Fibroblast of the conjunctiva (primary cell): ENCODE measurements at places on chromosomes 4 and X.

- DNase-seq = no peak
Measured at GRCh38 chr4:74490736-74491135, 45.8 kb downstream of the AREG start.

DNA sequence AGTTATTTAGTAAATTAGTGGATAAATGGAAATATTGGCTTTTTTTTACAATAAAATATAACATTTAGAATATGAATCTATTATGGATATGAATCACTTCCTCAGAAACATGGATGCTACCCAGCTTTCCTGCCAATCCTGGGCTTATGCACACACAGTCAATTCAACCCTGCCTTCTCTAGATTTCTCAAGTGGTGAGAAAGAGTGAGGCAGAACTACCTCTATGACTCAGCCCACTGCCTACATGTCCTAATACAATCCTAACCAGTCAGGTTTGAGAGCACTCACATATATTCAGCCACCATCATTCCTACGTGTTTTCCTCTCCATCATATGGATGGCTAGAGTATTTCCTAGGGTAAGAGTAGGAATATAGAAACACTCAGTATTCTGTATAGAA lies 91.1 kb upstream of the ANKRD50 start:
- no peak for DNase-seq

DNA sequence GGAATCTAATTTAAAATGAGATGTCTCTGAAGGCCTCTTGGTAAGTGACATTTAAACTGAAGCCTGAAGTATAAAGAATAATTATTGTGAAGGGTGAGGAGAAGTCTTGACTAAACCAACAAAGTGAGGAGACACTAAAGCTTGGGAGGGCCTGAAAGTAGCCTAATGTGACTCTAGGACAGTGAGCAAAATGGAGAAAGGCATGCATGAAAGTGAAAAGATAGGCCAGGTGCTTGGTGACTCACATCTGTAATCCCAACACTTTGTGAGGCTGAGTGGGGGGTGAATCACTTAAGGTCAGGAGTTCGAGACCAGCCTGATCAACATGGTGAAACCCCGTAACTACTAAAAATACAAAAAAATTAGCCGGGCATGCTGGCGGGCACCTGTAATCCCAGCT lies 46.9 kb upstream of the SMARCAD1 start:
- no peak for DNase-seq

DNA sequence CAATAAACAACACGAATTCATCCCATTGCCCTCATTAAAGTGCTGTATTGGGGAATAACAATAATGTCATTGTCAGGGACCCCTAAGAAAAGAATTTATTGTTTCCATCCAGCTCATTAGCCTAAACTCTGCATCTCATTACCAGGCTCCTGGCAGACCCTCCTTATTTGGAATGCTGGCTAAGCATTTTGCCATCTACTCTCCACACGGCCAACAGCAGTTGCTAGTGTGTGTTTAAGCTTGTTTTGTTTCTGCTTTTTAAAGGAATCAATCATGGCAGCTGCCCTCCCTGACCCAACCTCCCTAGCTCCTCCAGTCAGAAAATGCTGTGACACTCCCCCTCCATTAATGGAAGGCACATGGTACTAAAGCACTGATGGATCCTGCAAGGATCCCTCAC lies 43.5 kb downstream of the GATB start:
- DNase-seq = no peak

- DNase-seq = no peak
Measured at GRCh38 chr4:37562592-37562991, 123.6 kb downstream of the RELL1 start.

DNA sequence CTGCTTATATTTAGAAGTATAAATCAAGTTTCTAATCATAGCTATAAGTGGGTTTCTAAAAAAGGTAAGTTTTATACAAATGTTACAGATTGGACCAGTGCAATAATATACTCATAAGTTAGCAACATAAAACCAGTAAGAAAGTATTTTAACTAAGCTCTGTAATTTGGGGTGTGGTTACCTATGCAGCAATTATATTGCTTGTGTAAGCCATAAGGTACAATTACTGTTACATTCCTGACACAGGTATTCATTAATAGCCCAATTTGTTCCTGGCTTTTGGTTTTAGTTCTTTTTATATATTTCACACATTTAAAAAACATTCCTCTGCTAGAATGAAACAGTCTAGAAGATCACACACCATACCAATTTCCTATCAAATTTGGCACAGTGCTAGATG lies 115.1 kb downstream of the FRYL start:
- DNase-seq = no peak

DNA sequence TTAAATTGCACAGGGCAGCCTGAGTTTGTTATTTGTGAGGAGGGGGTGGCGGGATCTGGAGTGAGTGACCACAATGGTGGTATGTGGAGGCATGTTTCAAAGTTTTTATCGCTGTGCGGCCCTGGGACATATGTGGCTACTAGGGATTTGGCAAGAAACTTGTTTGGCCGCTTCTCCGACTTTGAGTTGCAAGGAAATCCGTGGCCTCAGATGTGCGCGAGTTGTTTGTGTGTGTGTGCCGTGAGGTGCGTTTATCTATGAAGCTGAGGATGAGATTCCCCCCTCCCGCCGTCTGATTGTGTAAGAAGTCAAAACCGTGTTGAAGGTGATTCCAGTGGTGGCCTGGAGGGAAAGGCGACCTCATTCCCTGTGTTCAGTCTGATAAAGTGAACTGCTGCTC lies 1.4 kb downstream of the JADE3 start:
- DNase-seq = no peak
